ENCODE measurements at places on chromosomes 7 and 10.

DNA sequence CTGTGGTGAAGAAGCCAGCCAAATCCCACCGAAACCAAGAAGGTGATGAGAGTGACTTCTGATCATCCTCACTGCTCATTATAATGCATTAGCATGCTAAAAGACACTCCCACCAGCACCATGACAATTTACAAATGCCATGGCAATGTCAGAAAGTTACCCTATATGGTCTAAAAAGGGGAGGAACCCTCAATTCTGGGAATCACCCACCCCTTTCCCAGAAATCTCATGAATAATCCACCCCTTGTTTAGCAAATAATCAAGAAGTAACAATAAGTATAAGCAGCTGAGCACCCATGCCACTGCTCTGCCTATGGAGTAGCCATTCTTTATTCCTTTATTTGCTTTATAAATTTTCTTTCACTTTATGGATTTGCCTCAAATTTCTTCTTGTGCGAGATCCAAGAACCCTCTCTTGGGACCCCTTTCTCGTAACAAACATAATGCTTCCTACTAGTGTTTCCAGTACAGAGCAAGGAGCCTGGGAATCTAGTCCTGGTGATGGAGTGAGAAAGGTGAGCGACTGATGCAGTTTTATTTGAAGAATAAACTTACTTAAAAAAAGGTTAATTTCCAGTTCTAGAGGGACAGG lies 18.4 kb upstream of the EXOC6 start:
- no peak for DNase-seq

DNA sequence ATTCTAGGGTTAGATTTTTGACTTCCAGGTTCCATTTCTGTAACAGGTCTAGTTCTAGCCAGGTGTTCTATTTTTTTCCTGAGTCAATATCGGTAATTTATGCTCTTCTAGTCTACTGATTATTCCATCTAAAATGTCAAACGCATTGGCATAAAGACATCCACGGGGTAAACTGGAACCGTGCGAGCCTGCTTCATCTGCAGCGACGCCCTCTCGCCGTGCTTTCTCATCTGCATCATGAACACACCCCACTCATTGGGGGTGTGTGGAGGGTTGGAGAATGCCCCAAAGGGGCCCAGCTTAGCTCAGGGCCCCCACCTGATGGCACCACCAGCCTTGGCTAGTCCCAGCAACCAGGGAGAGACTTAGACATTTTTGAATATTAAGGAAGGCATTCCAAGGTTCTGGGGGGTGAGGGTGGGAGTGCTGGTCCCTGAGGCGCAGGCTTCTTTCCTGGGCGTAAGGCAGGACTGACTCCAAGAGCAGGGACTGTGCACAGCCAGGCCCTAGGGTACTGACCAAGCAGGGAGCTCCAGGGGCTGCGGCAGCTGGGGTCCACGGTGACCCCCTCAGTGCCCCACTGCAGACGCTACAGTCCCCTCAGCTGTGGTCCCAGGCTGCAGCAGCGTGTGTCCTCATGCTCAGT lies 12.9 kb upstream of the CRYGN start:
- no peak for DNase-seq

- no peak for DNase-seq
Measured at GRCh38 chr10:129361676-129362376, 105.2 kb upstream of the MGMT start.

DNA sequence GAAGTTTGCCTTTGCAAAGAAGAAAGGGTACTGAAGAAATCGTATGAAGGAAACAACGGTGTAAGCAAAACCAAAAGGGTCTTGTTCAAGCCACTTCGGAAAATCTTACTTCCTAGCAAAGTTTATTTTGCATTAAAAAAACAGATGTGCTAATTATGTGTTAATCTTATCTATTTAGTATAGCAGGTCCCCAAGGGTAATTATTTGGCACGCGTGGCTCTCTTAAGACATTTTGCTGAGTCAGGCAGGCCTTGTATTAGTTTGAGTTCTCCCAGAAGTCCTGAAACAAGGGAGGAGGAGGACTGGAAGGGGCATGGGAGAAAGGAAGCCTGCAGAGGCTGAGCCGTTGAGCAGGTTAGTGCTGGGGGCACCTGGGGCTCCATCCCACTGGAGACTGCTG lies 44.9 kb downstream of the TMEM178B start:
- no peak for DNase-seq

GRCh38 chr7:78267141-78267540 lies 468.6 kb downstream of the PHTF2 start:
- DNase-seq = no peak

- DNase-seq = peak; percentile 13
Measured at GRCh38 chr10:77391605-77392235, 245.9 kb downstream of the KCNMA1 start.

DNA sequence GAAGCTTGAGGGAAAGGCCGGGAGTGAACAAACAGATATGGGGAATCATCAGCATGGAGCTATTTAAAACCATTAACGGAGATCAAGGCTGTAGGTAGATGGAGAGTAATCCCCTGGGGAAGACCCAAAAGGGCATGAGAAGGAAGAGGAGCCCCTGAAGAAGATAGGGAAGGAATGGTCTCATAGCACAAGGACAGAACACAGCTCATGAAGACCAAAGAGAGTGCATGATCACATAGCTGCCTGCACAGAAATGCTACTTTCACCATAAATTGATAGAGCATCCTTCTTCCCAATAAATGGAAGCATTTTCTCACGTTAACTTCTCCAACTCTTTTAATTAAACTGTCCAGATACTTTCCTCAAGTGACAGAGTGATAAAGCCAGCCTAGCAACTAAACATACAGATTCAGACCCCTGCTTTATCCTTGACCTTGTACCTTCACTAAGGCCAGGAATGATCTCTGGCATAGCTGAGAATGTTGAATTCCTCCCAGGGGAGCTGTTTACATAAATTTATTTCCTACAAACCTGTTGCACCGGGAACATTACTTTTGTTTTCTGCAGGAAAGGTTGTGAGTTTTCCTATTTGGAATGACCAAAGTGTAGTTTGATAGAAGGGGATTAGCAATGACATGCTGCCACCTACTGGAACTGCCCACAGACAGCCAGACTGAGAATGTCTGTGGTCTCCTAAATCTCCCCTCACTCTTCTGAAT lies 110.8 kb upstream of the LRGUK start:
- no peak for DNase-seq

GRCh38 chr10:43055217-43055616 lies 21.7 kb upstream of the RET start:
- no peak for DNase-seq

DNA sequence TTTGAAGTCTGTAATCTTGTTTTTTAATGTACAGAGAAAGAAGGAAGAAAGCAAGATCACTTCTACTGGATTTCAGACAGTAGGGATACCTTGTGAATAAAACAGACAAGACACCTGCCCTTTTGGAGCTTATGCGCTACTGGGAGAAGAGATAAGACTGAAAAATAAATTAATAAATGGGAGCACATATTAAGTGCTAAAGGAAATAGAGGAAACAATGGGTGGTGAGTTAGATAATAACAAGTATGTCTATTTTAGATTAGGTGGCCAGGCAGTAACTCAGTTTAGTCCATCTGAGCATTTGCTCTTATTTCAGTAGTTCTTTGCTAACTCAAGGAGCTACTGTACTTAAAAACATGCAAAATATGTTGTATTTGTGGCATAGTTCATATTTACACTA lies 15.9 kb downstream of the MIOS start:
- no peak for DNase-seq

- DNase-seq = no peak
Measured at GRCh38 chr10:86374664-86375063, 8.1 kb upstream of the GRID1 start.

- DNase-seq = no peak
Measured at GRCh38 chr7:128726059-128726736, 13.0 kb upstream of the CALU start.

GRCh38 chr10:28668363-28669226 lies 8.7 kb upstream of the BAMBI start:
- DNase-seq = peak; percentile 72

- no peak for DNase-seq
Measured at GRCh38 chr7:136359333-136359903, 382.3 kb upstream of the MTPN start.

GRCh38 chr7:31033674-31034300 lies 18.3 kb upstream of the ADCYAP1R1 start:
- DNase-seq = no peak

DNA sequence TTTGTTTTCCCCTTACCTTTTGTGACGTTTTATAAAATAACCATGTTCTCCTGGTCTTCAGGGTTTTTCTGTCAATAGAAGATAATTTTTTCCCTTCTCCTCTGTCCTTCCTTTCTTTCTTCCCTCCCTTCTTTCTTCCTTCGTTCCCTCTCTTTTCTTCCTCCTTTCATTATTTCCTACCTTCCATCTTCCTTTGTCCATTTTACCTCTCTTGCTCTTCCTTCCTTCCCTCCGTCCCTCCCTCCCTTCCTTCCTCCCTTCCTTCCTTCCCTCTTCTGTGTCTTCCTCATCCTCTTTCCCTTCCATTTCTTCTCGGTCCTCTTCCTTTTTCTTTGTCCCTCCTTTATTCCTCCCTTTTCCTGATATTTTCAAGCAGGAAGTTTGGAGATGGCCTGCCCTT lies 128.2 kb downstream of the TEX36 start:
- no peak for DNase-seq

Data from activated naive CD8-positive, alpha-beta T cell treated with anti-CD3 and anti-CD28 coated beads for 36 hours (primary cell).